ENCODE measurements at places on chromosomes 7 and 10.
A peak's percentile ranks its signal among the peaks of the same experiment; 100 is the strongest.

DNA sequence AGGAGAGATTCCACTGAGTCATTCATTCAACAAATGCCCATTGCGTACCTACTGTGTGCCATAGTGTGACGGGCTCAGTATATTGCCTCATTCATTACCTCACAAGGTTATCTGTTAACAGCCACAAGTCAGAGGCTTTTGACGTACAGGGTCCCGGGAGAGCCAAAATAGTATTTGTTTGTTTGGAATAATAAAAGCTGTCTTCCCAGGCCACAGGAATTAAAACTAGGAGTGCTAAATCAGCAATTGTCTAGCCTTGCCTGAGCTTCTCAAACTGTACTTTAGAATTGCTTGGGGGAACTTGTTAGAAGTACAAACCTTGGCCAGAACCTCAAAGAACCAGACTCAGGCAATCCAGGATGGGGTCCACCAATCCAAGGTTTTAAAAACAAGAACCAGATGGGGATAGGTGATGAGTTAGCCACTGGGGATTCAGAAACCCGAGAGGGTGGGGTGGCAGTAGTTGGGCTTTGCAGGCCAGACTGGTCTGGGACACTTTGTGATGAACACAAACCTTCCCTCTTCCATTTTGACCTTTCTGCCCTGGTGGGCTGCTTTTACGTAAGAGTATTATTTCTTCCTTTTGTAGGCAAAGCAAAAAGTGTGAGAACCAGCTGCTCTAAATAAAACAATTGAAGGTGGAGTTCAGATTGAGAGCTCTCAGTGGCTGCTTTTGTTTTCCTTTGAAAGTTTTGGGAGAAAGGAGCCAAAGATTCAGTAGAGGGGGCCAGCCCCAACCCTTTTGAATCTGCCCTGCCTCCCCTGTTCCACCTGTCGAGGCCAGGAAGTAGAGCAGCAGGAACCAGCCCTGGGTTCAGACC is 113.0 kb upstream of the ANLN start:
- no peak for DNase-seq

- DNase-seq, result peak; percentile 23
Measured at GRCh38 chr7:50467817-50468610, 17.9 kb upstream of the FIGNL1 start.

GRCh38 chr7:1285556-1286301 is 53.1 kb downstream of the UNCX start:
- no peak for DNase-seq

- DNase-seq, result no peak
Measured at GRCh38 chr7:6175645-6176044, 96.8 kb downstream of the CYTH3 start.
